Stimulated activated CD8-positive, alpha-beta memory T cell treated with anti-CD3 and anti-CD28 coated beads, Interleukin-15, amount 100 ng/mL, for 4 hours (primary cell): ENCODE measurements at places on chromosomes 2 and 18.

- no peak for DNase-seq
Measured at GRCh38 chr2:111145103-111145760, 24.5 kb downstream of the BCL2L11 start.

GRCh38 chr2:67650291-67651133, 253.4 kb downstream of the ETAA1 start:
- DNase-seq = no peak

DNA sequence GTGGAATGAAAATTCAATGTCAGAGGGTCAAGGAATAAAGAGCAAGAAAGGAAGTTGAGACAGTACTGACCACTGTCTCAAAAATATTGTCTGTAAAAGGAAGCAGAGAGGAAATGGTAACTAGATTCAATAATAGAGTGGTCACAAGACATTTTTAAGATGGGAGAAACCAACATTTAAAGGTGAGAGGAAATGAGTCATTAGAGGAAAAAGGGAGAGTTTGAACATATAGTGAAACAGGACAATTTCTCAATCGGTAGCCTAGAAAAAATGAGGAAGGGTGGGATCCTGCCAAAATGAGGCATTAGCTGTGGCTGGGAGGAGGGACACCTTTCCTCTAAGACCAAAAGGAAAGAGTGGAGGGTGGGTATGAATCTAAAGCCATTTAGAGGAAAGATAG, 288.5 kb downstream of the SP3 start:
- no peak for DNase-seq

- no peak for DNase-seq
Measured at GRCh38 chr18:61587865-61588264, 254.6 kb downstream of the CDH20 start.

DNA sequence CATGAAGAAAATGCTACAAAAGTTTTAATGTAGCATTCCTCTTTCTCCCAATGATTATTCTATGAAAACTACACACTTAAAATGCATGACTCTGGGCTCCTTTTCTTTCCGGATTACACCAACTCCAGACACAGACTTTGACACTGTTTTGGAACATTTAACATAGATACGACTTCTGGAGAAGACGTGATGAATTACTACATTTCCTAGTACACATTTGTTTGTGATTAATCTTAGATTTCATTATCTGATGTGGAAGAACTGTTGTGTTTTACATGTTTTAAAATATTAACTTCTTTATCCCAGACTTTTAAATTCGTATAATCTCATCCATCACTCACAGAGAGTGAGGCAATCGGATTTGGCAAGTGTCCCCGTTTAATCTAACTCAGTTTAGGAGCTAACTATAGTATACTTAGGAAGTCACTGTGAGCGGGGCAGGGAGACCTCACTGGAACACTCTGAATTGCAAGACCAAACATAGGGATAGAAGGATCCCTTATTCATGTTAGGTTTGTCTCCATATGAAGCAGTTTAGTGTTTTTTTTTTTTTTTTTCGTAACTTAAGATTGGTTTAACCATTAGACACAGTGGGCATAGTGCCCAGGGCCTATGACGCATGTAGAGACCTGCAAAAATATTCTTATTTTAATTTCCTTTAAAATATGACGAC, 66.7 kb downstream of the PDE1A start:
- no peak for DNase-seq

DNA sequence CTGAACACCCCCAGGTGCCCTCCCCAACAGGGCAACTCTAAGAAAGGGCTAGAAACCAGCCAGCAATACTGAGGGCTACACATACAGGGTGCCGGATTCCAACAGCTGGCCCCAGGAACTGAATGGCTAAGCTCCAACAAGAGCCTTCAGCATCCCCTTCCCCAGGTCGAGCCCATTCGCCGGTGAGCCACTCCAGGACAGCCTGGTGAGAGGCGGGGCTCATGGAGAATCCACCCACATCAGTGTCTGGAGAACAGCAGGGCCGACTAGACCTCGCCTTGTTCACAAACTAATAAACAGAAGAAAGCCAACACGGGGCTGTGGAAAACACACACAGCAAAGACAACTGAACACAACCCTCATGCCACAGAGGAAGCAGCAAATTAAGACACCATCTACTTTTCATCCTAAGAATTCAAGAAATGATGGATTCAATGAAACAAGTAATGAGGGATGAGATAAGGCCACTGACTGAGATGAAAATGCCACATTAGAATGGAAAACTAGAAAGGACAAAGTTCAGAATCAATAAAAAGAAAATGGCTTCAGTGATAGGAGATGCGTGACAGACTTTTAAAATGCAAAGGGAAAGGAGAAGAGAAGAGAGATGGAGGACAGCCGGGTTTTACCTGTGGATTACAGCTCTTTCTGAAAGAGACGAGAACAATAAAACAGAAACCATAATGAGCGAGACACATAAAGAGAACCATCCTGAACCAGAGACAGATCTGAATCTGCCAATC, 8.2 kb downstream of the PER2 start:
- no peak for DNase-seq

- no peak for DNase-seq
Measured at GRCh38 chr2:105557021-105557920, 158.4 kb upstream of the FHL2 start.

GRCh38 chr2:168147830-168148794, 99.3 kb downstream of the STK39 start:
- no peak for DNase-seq

DNA sequence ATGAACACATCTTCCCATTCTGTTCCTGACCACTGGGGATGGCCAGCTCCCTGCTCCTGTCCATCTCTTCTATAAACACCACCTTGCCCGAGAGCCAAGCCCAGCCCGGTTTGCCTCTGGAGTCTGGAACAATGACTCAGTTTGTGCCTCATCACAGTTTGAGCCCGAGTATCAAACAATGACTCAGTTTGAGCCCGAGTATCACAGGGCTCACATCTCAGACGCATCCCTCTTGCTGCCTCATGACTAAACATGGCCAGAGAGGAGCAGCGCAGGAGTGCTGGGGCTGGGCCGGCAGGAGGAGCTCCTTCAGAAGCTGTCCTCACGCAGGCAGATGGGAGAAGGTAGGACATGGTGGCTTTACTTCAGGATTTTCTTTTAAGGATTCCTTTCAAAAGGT, 68.7 kb downstream of the PXDN start:
- no peak for DNase-seq

DNA sequence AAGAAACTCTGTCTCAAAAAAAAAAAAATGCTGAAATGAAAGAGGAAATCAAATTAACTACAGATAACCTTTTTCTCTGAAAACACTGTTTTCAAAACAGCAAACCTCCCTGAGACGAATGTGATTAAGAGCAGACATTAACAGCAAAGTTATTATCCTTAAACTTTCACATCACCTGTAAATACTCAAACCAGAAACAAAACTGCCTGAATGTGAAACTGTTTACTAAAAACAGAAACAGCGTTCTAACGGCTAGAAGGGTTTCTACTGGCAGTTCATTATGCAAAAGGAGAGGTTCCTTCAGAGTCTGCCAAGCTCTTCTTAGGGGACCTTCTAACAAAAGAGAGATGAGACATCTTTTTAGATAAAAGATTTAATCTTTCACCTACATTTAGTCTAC, 45.9 kb downstream of the PNO1 start:
- no peak for DNase-seq

GRCh38 chr18:74722237-74722636, 124.6 kb downstream of the ZNF407 start:
- DNase-seq = no peak

- DNase-seq = no peak
Measured at GRCh38 chr2:183408562-183408961, 284.3 kb downstream of the NUP35 start.

- DNase-seq = no peak
Measured at GRCh38 chr2:122273785-122274419, 518.5 kb downstream of the TSN start.

- DNase-seq = no peak
Measured at GRCh38 chr2:128755695-128756364, 437.2 kb upstream of the HS6ST1 start.

- DNase-seq = no peak
Measured at GRCh38 chr18:69980509-69980908, 32.8 kb upstream of the CD226 start.

DNA sequence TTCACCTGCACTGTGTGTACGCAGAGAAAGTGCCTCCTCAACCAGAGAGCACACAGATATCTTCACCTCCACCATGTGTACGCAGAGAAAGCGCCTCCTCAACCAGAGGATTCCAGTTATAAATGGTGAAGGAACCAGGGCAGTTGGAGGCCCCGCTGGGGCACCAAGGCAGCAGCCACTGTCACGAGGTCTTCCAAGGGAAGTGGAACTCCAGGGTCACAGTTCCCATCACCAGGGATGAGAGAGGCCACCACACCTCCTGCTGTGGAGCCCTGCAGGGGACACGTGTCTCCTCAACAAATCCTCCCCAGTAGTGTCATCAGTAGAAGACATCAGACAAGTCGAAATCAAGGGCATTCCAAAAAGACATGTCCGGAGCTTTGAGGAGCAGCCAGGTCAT, 28.2 kb upstream of the NFATC1 start:
- no peak for DNase-seq

GRCh38 chr2:218271865-218272530, 1.7 kb downstream of the PNKD start:
- no peak for DNase-seq

DNA sequence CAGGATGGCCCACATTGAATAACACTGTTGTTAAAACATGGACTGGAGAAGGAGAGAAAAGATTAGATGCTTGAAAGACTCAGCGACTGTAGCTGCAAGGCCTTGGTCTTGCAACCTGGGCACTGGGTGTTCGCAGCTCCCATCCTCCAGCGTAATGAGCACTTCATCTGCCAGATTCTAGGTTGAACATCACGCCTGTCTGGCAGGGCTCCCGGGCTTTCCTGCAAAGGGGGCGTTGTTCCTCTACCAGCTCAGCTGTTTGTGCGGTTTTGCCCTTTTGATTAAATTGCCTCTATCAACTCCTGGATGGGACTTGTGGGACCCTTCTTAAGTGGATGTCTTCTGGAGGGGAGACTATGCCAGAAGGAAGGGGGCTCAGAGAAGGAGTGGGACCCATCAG, 215.4 kb downstream of the KLHL29 start:
- DNase-seq = no peak
